ENCODE measurements at places on chromosomes 16 and 17. TPM values are rescaled to one million over a fixed set of nuclear protein-coding genes. Genes with fewer than 3 reads are reported as not detected.

DNA sequence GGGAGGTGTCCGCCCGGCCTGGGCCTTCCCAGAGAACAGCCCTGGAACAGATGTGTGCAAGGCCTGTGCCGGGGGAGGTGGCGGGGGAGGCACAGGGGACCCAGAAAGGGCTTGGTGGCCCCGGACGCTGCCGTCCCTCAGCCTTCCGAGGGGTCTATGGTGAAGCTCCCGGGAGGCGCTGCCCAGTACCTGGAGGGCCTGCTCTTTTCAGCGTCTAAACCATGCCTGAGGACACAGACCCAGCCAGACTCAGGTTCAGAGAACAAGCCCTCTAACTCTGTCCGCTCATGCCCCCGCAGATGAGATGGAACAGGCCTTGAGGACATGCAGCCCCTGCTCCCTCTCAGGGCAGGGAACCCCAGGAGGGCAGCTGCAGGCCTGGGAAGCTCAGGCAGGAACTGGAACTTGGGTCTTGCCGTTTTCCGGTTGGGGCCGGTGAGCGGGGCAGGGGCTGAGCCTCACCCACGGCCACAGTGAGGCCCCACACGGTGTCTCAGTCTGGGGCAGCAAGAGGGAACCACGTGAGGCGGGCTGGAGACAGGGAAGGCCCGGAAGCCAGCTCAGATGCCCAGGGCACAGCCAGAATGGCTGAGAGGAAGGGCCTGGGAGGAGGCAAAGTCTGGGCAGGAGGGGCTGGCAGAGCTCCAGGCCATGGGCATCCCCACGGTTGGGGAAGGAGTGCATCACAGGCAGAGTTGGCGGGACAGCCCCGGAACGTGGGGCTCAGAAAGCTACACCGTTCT lies 12.5 kb downstream of the SLC16A3 start:
- H3K4me1 ChIP-seq, result peaks cover 72% of the 10 kb centered on the region
- peaks cover 93% of the 10 kb centered on the region for H3K36me3 ChIP-seq
- peak overlapping the region; percentile 85 for H3K27ac ChIP-seq
- H3K4me3 ChIP-seq, result no peak overlapping the region
- H3K27me3 ChIP-seq, result no peaks in the 10 kb centered on the region
- peak; percentile 70 for DNase-seq

GRCh38 chr17:80296221-80296620 lies 35.6 kb downstream of the RNF213 start:
- H3K27me3 ChIP-seq, result no peaks in the 10 kb centered on the region
- DNase-seq, result no peak
- no peak overlapping the region for H3K27ac ChIP-seq
- peaks cover 100% of the 10 kb centered on the region for H3K36me3 ChIP-seq

DNA sequence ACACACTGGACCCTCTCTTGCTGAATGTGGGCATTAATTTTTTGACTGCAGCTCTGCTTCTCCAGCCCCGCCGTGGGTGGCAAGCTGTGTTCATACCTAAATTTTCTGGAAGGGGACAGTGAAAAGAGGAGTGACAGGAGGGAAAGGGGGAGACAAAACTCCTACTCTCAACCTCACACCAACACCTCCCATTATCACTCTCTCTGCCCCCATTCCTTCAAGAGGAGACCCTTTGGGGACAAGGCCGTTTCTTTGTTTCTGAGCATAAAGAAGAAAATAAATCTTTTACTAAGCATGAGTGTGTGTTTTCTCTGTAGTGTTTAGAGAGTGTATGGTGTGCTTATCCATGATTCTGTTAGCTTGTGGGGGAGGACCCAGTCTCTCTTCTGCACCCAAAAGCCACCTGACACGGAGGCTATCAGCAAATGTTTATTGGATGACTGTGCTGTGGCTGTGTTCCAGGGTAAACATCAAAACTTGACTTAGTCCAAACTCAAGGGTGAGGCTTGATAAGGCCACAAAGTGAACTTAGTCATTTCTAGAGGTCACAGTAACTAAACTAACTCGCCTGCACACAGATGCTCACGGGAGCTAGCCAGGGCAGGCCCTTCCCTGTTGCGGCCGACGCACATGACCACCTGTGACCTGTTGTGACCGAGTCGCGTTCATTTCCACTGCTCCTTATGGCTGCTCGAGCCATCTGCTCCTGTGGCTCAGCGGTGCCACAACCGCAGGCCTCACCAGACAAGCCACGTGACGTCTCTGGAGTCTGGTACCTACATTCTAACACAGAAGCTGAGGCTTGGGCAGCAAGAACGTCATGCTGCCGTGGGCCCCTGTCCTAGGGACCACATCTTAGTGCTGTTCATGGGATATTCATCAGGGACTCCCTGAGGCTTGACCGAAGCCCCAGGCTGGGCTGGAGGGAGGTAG lies 9.8 kb upstream of the MED11 start:
- no peak overlapping the region for H3K4me3 ChIP-seq
- peak; percentile 93 for DNase-seq

- H3K27me3 ChIP-seq, result no peaks in the 10 kb centered on the region
- H3K4me1 ChIP-seq, result peaks cover 30% of the 10 kb centered on the region
- H3K4me3 ChIP-seq, result no peak overlapping the region
- no peak for DNase-seq
- H3K36me3 ChIP-seq, result peaks cover 65% of the 10 kb centered on the region
Measured at GRCh38 chr16:75618780-75619179, 4.3 kb downstream of the ADAT1 start.

- H3K27me3 ChIP-seq, result no peaks in the 10 kb centered on the region
- DNase-seq, result no peak
- no peak overlapping the region for H3K4me3 ChIP-seq
- H3K4me1 ChIP-seq, result peaks cover 86% of the 10 kb centered on the region
Measured at GRCh38 chr17:50144845-50145531, 5.5 kb downstream of the PPP1R9B start.

DNA sequence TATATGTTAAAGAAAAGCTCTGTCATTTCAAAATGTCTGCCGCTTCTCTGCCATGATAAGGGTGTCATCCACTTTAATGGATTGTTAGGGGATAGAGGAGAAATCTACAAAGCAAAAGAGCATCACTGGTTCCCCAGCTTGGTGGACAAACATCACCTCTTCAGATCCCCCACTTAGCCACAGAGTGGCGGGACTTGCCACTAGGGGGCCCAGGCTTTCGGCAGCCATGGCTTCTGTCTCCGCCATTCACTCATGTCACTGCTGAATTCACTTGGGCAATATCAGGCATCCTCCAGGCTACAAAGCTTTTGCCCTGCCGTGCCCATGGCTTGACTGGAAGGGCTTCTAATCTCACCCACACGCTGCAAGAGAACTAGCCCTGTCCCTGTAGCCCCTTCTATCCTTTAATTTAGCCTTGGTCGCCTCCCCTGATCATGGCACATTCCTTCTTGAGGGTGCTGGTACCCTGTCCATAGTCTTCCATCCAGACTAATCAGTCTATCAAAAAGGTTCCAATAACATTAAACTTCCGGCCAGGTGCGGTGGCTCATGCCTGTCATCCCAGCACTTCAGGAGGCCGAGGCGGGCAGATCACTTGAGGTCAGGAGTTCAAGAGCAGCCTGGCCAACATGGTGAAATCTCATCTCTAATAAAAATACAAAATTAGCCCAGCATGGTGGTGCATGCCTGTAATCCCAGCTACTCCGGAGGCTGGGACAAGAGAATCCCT lies 34.7 kb downstream of the SBK1 start:
- H3K27ac ChIP-seq, result no peak overlapping the region
- H3K27me3 ChIP-seq, result no peaks in the 10 kb centered on the region
- H3K4me1 ChIP-seq, result no peaks in the 10 kb centered on the region
- DNase-seq, result peak; percentile 74

DNA sequence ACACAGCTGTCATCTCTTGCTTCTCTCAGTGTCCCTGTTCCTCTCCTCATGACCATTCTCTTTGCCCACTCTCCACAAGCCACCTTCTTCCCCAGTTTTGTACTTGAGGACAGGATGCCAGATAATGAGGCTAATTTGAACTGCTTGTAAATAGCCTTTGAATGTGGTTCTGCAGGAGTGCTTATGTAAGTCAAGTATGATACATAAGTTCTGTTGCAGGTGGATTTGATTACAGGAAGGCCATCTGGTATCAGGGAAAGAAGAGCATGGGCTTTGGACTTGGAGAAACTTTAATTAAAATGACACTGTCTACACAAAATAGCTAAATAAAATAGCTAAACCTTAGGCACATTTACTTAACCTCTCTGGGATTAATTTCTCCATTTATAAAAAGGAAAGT lies 120.2 kb upstream of the HLF start:
- H3K4me3 ChIP-seq, result no peak overlapping the region
- no peak overlapping the region for H3K27ac ChIP-seq
- H3K4me1 ChIP-seq, result no peaks in the 10 kb centered on the region

DNA sequence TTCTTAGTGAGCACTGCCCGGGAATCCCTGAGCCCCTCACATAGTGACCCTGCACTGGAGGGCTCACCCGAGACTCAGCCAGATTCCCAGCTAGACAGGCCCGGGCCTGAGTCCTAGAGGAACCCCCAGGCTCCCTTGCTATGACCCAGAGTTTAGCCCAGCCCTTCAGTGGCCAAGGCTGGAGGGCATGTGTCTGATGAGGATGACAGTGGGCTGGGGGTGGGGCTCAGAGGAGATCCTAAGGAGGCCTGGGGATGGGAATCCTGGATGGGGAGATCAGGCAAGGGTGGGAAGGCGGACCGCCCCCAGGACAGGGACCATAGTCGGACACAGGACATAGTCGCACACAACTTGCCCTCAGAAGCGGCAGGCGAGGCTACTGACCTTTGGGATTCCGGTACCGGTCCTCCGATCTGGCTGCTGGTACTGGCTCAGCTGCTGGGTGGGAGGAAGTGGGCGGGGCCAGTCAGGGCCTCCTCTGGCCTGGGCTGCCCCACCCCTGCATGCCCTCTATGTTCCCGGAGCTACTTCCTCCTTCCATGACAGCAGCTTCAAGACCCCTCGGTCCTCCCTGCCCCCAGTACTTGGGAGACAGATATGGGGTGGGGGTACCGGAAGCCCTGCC lies 1.1 kb downstream of the CD79B start:
- peak overlapping the region; percentile 13 for H3K27ac ChIP-seq
- H3K36me3 ChIP-seq, result no peaks in the 10 kb centered on the region
- DNase-seq, result peak; percentile 77
- H3K4me1 ChIP-seq, result no peaks in the 10 kb centered on the region
- peaks cover 6% of the 10 kb centered on the region for H3K27me3 ChIP-seq
- peak overlapping the region; percentile 46 for H3K4me3 ChIP-seq

DNA sequence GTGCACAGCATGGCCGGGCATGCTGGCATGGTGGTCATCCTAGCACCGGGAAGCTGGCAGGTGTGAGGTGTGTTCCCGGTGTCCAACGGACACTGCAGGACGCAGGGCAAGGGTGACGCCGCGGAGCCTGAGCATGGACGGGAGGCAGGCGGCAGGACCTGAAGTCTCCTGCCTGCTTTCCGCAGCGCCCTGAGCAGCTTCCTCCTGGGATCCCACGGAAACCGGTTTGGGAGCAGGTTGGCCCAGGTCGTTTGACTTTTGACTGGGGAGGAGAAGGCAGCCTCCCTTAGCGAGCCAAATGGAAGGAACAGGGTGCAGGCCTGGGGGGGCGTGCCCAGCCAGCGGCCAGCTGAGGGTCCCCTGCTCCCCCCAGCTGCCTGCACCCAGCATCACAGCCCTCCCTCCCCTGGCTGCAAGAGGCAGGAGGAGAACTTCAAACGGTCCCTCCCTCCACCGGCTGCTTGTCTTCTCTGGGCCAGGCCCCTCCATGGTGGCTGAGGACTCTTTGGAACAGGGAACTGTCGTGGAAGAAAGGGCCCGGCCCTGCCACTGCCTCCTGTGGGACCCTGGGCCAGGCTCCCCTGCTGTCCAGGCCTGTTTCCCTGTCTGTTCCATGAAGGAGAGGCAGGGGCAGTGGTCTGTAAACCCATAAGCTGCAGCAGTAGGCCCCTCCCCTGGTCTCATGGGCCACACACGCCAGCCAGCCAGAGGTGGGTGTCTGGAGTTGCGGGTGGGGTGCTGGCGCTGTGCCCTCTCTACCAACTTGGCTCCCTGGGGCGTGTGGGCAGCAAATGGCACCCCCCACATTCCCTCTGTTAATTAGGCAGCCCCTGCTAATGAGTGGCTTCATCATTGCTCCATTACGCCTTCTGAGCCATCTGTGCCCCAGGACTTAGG lies 7.8 kb upstream of the ADGRG1 start:
- H3K27ac ChIP-seq, result peak overlapping the region; percentile 81
- no peaks in the 10 kb centered on the region for H3K27me3 ChIP-seq
- H3K4me1 ChIP-seq, result peaks cover 59% of the 10 kb centered on the region

GRCh38 chr16:84532291-84532724 lies 27.8 kb upstream of the MEAK7 start:
- peak overlapping the region; percentile 73 for H3K27ac ChIP-seq
- H3K4me3 ChIP-seq, result no peak overlapping the region
- H3K36me3 ChIP-seq, result no peaks in the 10 kb centered on the region
- peak; percentile 83 for DNase-seq

Gene CD300A
- 8.0 TPM for total RNA-seq

Gene GDPD3
- 178 TPM for total RNA-seq

Gene IGF2BP1
- not detected for total RNA-seq

Gene HOXB2
- total RNA-seq, result 10.5 TPM

Gene BICDL2
- 35.0 TPM for total RNA-seq

Gene TANC2
- 10.7 TPM for total RNA-seq
